Activated T-cell treated with anti-CD3 and anti-CD28 coated beads for 1 hour (primary cell): ENCODE measurements at places on chromosomes 6 and 20.

GRCh38 chr6:157677235-157677634 lies 145.8 kb upstream of the SNX9 start:
- DNase-seq, result no peak

DNA sequence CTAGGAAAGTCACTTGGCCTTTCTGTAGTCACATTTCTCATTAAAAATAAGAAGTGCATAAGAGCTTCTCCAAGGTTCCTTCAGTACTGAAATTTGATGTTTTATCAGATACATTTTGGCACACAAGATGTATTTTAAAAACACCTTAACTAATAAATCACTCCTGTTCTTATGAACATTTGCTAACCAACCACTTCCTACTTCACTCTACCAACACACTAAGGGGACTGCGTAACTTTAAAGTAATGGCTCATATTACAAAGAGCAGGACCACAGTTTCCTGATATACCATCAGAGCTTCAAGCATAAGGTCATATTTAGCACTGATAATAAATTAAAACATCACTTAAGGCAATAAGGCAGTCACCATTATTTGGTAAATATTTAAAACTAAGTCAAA lies 104.4 kb downstream of the RALGAPA2 start:
- DNase-seq, result no peak

DNA sequence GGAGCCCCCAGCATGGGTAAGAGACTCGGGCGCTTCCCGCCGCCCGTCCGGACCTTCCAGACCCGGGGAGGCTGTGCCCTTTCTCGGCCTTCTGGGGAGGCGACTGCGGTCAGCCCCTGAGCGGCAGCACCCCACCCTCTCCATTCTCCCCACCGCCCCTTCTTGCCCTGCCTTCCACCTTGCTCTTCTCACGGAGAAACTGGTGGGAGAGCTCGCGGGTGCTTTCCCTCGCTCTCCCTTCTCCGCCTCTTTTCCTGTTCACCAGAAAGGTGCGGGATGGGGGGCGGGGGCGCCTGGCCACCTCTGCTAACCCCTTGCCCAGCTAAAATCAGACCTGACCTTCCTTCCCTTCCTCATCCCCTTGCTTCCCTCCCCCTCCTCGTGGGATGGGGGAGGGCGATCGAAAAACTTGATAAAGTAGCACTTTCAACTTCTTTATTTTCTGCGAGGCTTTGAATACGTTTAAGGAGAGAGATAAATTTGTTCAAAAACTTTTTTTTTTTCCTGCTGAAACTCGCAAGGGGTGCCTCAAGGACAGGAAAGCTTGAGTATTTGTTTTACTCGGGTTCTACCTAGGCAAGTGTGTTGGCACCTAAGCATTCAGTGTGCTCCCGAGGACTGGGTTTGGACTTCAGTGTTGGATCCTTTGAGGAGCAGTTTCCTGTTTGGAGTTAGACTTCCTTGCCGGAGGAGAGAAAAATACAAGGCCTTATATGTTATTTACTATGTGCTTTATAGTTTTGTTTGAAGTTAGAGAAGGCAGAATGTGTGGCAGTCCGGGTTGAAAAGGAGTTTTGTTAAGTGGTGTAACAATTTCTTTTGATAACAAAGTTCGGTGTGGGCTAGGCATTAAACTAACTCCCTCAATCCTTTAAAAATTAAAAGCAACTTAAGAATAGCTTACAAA lies 897 bp downstream of the CD2AP start:
- no peak for DNase-seq

DNA sequence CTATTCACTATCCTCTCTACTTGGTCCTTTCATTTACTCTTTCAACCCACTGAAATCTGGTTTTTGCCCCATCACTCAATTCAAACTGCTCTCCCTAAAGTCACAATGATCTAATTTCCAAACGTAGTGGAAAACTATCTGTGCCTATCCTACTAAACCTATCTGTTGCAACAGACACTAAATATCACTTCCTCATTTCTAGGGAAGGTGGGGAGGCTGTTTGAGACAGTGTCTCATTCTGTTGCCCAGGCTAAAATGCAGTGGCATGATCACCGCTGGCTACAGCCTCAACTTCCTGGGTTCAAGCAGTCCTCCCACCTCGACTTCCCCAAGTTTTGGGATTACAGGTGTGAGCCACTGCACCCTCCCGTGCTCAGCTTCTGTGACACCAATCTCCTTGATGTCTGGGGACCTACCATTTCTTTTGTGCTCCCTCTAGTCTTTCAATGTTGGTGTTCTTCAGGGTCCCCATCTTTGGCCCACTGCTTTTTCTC lies 8.8 kb downstream of the RANBP9 start:
- DNase-seq, result no peak

- DNase-seq, result no peak
Measured at GRCh38 chr20:49320460-49320859, 42.6 kb upstream of the ZNFX1 start.

DNA sequence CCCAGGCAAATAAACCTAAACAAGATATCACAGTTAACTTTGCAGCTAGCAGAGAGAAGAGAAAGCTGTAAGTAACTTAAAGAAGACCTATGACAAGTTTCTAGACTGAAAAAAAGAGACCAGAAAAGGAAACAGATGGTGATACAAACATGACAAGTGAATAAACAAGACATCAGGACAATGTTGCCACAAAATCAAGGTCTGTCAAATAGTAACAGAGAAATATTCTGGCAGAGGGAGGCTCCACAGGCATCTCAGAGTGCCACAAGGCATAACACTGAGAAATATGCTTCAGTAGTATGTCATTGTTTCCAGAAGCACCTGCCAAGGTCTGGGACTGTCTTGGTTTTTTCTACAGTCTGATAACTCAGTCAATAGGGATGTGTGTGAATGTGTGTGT lies 332.2 kb downstream of the KHDRBS2 start:
- DNase-seq, result no peak

DNA sequence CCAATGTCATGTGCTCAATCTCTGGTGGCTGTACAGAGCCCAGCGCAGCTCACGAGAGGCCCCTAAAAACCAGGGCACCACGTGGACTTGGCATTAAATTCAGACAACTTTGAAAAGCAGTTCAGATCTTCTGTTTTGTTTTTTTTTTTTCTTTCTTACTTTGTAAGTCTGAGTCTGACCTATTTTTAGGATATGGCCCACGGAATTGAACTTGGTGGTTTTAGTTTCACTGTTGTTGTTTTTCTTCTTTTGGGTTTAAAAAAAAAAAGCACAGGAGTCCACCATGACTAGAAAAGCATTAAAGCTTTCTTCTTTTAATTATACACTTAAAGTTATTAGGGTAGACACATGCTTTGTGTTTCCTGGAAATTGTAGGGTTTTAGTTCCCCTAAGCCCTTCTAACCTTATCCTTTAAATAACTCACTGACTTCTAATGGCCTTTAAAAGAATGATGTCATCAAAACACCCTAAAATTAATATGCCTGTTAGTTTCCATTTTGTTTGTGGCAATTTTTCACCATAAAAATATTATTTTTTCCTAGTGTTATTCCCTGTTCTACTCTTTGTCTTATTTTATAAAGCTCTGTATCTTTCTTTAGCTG lies 48.5 kb upstream of the CCN2 start:
- DNase-seq, result no peak

- DNase-seq, result no peak
Measured at GRCh38 chr6:5083813-5084359, 1.3 kb upstream of the PPP1R3G start.

GRCh38 chr6:149037051-149037671 lies 280.4 kb upstream of the TAB2 start:
- no peak for DNase-seq

DNA sequence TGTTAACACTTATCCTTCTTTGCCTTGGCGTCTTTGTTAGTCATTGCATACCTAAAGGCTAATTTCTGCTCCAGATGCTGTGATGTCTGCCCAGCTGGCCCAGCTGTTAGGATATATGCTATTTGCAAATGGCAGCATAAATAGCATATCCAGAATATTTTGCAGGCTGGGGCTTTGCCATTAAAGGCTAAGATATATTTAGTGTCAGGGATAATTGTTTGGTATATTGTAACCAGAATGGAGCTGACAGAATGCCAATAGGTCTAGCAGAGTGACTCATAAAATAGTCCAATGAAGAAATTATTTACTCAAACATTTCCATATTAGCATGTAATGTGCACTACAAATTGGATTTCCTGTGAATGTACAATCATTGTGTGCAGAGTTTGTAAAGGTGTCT lies 584.1 kb upstream of the FLRT3 start:
- DNase-seq, result no peak

GRCh38 chr6:51619042-51619799 lies 468.2 kb downstream of the PKHD1 start:
- DNase-seq, result no peak

GRCh38 chr20:48308232-48308781 lies 519.5 kb downstream of the PREX1 start:
- DNase-seq, result no peak

GRCh38 chr6:148830614-148831013 lies 83.8 kb downstream of the UST start:
- DNase-seq, result no peak

GRCh38 chr6:154611241-154611640 lies 100.8 kb upstream of the CNKSR3 start:
- no peak for DNase-seq

DNA sequence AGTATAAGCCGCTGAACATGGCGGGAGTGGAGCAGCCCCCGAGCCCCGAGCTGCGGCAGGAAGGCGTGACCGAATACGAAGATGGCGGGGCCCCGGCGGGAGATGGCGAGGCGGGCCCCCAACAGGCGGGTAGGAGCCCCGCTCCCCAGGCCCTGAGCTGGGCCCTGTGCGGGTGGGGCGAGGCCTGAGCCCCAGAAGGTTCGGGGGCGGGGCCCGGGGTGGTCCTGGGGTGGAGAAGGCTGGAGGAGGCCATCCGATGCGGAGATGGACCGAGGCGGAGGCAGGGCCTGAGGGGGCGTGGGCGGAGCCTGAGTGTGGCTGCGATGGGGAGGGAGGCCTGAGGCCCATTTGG lies 7.1 kb downstream of the L3MBTL1 start:
- DNase-seq, result no peak

GRCh38 chr20:58647796-58648501 lies 3.1 kb upstream of the STX16 start:
- no peak for DNase-seq

- DNase-seq, result no peak
Measured at GRCh38 chr6:88371480-88371879, 205.3 kb upstream of the CNR1 start.

DNA sequence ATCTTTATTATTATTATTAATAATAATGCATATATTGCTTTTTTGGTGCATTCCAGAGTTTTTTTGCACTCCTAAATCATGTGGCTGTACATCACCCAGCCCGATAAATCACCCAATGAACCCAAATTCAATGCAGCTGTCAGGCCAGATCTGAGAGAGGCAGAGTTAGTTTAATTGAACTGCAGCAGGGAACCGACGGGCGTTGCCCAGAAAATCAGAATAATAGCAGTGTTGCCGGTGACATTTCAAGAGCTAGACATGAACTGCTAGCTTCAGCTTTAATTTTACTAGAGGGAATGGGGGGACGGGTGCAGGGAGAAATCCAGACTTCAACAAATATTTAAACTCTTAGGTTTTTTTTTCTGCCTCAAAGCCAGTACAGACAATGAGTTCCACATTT lies 135.0 kb downstream of the CLIC5 start:
- DNase-seq, result no peak

- no peak for DNase-seq
Measured at GRCh38 chr6:164832410-164832809, 477.0 kb downstream of the C6orf118 start.

GRCh38 chr6:43916924-43917877 lies 147.2 kb downstream of the VEGFA start:
- no peak for DNase-seq

GRCh38 chr20:40154514-40154913 lies 534.5 kb downstream of the MAFB start:
- DNase-seq, result no peak
